ENCODE measurements at places on chromosomes 1 and 21. TPM values are rescaled to one million over a fixed set of nuclear protein-coding genes. Genes with fewer than 3 reads are reported as not detected.

The RIMKLA gene
- polyA plus RNA-seq: not detected

The CLIC6 gene
- polyA plus RNA-seq: 0.09 TPM

The DCST1 gene
- not detected for polyA plus RNA-seq

The S100B gene
- polyA plus RNA-seq: 271 TPM

The PEX19 gene
- polyA plus RNA-seq: 53.1 TPM

The CFAP141 gene
- not detected for polyA plus RNA-seq

The MYBPH gene
- not detected for polyA plus RNA-seq

The FAM167B gene
- not detected for polyA plus RNA-seq

The SPRR1B gene
- not detected for polyA plus RNA-seq

DNA sequence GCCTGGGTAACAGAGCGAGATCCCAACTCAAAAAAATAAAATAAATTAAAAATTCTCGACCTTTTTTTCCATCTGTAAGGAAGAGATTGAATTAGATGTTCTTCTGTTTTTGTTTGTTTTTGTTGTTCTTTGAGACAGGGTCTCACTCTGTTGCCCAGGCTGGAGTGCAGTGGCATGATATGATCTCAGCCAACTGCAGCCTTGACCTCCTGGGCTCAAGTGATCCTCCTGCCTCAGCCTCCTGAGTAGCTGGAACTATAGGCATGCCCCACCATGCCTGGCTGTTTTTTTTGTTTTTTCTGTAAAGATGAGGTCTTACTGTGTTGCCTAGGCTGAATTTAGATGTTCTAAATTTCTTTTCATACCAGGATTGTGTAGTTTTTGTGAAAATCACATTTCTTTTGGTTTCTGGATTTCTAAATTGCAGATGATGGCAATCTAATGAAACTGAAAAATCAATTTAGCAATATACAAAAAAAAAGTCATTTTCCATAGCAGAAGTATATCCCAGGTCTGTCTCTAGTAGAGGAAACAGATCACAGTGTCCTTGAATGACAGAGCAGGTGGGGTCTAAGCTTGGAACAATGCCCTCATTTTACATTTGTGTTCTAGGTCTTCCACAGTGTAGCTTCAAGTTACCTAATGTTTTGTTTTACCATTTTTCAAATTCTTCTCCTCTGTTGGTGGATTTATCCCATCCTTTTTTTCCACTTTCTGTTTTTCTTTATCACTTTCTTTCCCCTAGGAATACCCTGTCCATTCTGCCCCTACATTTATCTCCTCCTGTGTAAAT, 20.3 kb downstream of the ZYG11A start:
- H3K4me1 ChIP-seq: no peaks in the 10 kb centered on the region
- H3K27me3 ChIP-seq: no peaks in the 10 kb centered on the region
- H3K4me3 ChIP-seq: no peak overlapping the region
- no peaks in the 10 kb centered on the region for H3K36me3 ChIP-seq

DNA sequence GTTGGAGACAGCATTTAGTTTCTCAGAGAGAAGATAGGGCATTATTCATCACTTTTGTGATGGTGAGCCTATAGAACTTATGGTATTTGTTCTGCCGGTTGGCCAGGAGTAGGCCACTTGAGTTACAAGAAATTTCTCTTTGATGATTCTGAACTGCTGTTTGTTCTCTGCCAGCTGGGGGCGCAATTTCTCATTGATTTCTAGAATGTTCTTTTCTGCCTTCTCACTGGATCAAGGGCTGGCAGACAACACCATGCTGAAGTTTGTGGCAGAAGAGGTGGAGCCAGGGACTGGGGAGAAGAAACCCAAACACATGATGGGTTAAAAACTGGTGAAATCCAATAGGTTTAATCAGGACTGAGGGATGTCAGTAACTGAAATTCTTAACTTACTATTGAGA, 360.6 kb downstream of the FAM72C start:
- H3K27me3 ChIP-seq: no peaks in the 10 kb centered on the region
- no peak overlapping the region for H3K4me3 ChIP-seq
- DNase-seq: no peak
- H3K36me3 ChIP-seq: no peaks in the 10 kb centered on the region
- H3K27ac ChIP-seq: no peak overlapping the region
- no peaks in the 10 kb centered on the region for H3K4me1 ChIP-seq

DNA sequence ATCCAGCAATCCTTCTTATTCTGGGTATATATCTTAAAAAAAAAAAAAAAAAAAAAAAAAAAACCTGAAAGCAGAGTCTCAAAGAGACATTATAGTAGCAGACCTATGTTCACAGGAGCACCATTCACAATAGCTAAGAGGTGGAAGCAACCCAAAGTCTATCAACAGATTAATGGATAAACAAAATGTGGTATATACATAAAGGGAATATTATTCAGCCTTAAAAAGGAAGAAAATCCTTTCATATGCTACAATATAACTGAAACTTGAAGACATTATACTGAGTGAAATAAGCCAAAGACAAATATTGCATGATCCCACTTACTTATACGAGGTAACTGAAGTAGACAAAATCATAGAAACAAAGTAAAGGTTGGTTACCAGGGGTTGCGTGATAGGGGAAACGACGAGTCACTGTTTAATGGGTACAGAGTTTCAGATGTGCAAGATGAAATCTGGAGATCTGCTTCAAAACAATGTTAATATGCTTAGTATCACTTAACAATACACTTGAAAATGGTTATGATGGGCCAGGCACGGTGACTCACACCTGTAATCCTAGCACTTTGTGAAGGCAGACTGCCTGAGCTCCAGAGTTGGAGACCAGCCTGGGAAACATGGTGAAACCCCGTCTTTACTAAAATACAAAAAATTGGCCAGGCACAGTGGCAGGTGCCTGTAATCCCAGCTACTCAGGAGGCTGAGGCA, 29.5 kb downstream of the PIK3R3 start:
- no peaks in the 10 kb centered on the region for H3K4me1 ChIP-seq
- H3K27ac ChIP-seq: no peak overlapping the region
- no peaks in the 10 kb centered on the region for H3K27me3 ChIP-seq
- DNase-seq: no peak

DNA sequence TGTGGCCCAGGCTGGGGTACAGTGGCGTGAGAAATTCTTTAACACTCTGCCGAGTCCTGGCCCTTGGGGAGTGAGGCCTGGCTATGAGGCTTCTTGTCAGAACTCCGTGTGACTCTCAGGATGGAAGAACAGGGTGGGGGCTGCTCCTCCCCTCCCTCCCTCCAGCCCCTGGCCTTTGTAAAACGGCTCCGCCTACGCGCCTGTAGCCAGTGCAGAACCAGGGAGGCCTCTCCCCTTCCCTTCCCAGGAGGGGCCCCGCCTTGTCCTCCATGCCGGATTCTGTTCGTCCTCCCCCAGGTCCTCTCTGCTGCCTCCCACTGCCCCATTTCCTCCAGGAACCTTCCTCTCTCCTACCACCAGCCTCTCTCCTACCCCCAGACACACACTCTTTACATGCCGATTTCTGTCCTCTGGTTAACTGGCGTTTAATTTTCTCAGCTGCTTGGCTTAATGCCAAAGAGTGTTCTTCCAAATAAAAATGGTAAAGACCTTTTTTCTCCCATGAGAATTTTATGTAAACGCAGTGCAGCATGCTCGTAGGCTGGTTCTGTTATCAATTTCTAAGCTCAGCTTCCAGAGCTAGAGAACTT, 21.0 kb downstream of the PDE9A start:
- H3K36me3 ChIP-seq: no peaks in the 10 kb centered on the region
- no peak overlapping the region for H3K4me3 ChIP-seq
- H3K27me3 ChIP-seq: no peaks in the 10 kb centered on the region
- H3K4me1 ChIP-seq: peaks cover 24% of the 10 kb centered on the region

GRCh38 chr1:86706018-86706635, 1.8 kb downstream of the SH3GLB1 start:
- H3K27me3 ChIP-seq: no peaks in the 10 kb centered on the region
- H3K36me3 ChIP-seq: peaks cover 7% of the 10 kb centered on the region
- no peak overlapping the region for H3K27ac ChIP-seq
- H3K4me1 ChIP-seq: peaks cover 66% of the 10 kb centered on the region
- DNase-seq: no peak
- peak overlapping the region; percentile 95 for H3K4me3 ChIP-seq

- H3K27me3 ChIP-seq: peaks cover 27% of the 10 kb centered on the region
- peak overlapping the region; percentile 29 for H3K27ac ChIP-seq
- H3K36me3 ChIP-seq: peaks cover under 1% of the 10 kb centered on the region
These were observed 3.4 kb upstream of the GPR25 start for GRCh38 chr1:200869376-200869752.

DNA sequence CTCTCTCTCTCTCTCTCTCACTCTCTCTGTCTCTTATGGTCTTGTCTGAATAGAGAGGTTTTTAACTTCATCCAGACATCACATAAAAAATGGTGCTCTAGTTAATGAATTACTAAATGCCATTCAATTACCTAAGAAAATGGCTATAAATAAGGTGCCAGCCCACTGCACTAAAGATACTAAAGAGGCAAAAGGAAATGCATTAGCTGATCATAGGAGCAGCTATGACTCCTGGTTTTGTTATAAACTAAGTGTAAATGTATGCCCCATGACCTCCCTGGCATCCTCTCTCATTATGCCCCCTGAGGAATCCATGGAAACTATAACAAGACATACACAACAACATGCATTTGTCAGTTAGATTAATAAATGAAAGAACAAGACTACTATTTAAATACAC, 57.5 kb upstream of the PDC start:
- no peak for DNase-seq
- H3K36me3 ChIP-seq: no peaks in the 10 kb centered on the region
- H3K4me3 ChIP-seq: no peak overlapping the region
- H3K4me1 ChIP-seq: no peaks in the 10 kb centered on the region

- DNase-seq: no peak
- peak overlapping the region; percentile 79 for H3K27ac ChIP-seq
- no peaks in the 10 kb centered on the region for H3K36me3 ChIP-seq
- no peaks in the 10 kb centered on the region for H3K27me3 ChIP-seq
These were observed 27.6 kb downstream of the LDLRAP1 start for GRCh38 chr1:25570798-25571521.

- no peaks in the 10 kb centered on the region for H3K36me3 ChIP-seq
- no peak overlapping the region for H3K27ac ChIP-seq
- H3K4me1 ChIP-seq: no peaks in the 10 kb centered on the region
- H3K27me3 ChIP-seq: no peaks in the 10 kb centered on the region
- H3K4me3 ChIP-seq: no peak overlapping the region
These were observed 12.1 kb downstream of the LDLRAD2 start for GRCh38 chr1:21823980-21824702.

GRCh38 chr1:234639961-234640360, 30.0 kb upstream of the IRF2BP2 start:
- H3K4me1 ChIP-seq: peaks cover 8% of the 10 kb centered on the region
- no peaks in the 10 kb centered on the region for H3K36me3 ChIP-seq
- H3K27ac ChIP-seq: no peak overlapping the region
- H3K27me3 ChIP-seq: no peaks in the 10 kb centered on the region

DNA sequence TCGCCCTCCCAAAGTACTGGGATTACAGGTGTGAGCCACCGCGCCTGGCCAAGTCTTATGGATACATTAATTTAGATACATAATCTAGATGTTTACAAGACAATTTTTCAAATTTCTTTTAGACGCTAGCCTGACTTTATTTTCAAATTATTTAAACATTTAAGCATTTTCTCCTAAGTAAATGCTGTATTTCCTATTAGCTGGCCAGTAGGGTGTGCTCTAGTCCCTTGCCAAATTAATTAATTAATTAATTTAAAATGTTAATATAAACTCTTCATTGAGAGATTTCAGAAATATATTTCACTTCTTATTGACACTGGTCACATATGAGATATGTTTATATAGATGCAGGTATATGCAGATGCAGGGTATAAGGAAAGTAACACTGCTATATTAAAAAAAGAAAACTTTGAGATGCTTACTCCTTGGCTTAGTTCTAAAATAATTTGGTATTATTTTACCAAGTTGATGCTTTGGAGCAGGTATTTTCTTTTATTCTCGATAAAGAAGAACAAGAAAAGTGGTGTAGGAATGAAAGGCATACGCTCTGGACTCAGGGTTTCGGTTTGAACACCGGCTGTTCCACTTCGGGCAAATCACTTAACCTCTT, 5.2 kb upstream of the ERRFI1 start:
- peaks cover 7% of the 10 kb centered on the region for H3K27me3 ChIP-seq
- DNase-seq: no peak
- H3K27ac ChIP-seq: no peak overlapping the region
- H3K4me3 ChIP-seq: no peak overlapping the region
- H3K36me3 ChIP-seq: no peaks in the 10 kb centered on the region
- peaks cover 9% of the 10 kb centered on the region for H3K4me1 ChIP-seq

DNA sequence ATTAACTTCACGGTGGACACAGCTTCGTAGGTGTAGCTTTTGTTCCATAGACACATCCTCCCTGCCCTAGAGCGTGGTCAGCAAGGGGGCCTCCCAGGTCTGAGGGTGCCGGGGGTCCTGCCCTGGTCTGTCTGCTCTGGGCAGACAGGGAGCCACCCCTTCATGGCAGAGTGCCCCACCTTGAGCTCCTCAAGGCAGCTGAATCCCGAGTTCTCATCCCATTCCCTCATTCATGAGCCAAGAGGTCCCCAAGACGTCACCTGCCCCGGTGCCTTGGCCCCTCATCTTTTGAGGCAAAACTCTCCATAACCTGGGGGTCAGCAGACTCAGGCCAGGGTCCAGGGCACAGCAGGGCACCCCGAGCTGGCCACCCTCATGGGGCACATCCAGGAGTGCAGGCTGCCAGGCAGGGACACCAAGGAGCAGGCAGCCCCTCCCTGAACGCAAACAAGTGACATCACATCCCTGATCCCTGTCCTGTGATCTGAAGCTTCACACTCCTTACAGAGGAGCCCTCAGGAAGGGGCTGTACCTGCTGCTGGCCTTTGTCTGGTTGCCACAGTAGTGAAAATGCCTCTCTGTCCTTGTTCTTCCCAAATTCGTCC, 23.3 kb downstream of the UBASH3A start:
- no peak for DNase-seq
- H3K27ac ChIP-seq: peak overlapping the region; percentile 98
- no peak overlapping the region for H3K4me3 ChIP-seq

GRCh38 chr1:76595024-76595423, 272.3 kb upstream of the ST6GALNAC5 start:
- no peak overlapping the region for H3K4me3 ChIP-seq
- no peaks in the 10 kb centered on the region for H3K27me3 ChIP-seq
- peaks cover 2% of the 10 kb centered on the region for H3K36me3 ChIP-seq
- H3K4me1 ChIP-seq: no peaks in the 10 kb centered on the region

- no peak overlapping the region for H3K27ac ChIP-seq
- no peak for DNase-seq
- H3K36me3 ChIP-seq: no peaks in the 10 kb centered on the region
These were observed 110.1 kb downstream of the HMGB4 start for GRCh38 chr1:33973799-33974545.

DNA sequence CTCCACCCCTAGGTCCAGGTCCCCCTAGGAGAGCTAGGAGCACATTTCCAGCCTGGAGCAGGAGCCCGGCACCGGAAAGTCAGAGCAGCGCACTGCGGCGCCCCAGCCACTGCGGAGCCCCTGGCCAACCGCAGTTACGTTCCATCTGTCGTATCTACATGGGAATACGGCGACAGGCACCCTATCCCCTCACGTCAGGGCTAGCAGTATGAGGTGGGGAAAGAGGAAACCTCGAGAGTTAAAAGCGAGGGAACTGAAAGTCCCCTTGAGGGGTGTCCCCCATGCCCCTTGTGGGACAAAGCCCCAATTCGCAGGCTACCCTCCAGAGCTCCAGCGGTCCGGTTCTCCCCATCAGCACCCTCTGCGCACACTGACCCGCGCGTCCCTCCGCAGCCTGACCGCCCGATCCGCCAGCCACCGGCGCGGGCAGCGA, 995 bp downstream of the COLGALT2 start:
- peak; percentile 21 for DNase-seq
- peak overlapping the region; percentile 79 for H3K4me3 ChIP-seq
- no peaks in the 10 kb centered on the region for H3K36me3 ChIP-seq
- peaks cover 21% of the 10 kb centered on the region for H3K4me1 ChIP-seq
- peaks cover 78% of the 10 kb centered on the region for H3K27me3 ChIP-seq

GRCh38 chr1:222935239-222935900, 120.5 kb downstream of the DISP1 start:
- no peak for DNase-seq
- H3K36me3 ChIP-seq: no peaks in the 10 kb centered on the region
- H3K4me1 ChIP-seq: no peaks in the 10 kb centered on the region
- no peaks in the 10 kb centered on the region for H3K27me3 ChIP-seq
